ENCODE measurements at places on chromosomes 5 and 9. TPM values are rescaled to one million over a fixed set of nuclear protein-coding genes. Genes with fewer than 3 reads are reported as not detected.

The NTRK2 gene
- 0.03 TPM for polyA plus RNA-seq

The IRF1 gene
- 2.9 TPM for polyA plus RNA-seq

The NR4A3 gene
- 0.05 TPM for polyA plus RNA-seq

The SUSD3 gene
- 36.0 TPM for polyA plus RNA-seq

The AGXT2 gene
- not detected for polyA plus RNA-seq

Measured in H1 (cell line).